ENCODE measurements at places on chromosomes 3 and 15.

DNA sequence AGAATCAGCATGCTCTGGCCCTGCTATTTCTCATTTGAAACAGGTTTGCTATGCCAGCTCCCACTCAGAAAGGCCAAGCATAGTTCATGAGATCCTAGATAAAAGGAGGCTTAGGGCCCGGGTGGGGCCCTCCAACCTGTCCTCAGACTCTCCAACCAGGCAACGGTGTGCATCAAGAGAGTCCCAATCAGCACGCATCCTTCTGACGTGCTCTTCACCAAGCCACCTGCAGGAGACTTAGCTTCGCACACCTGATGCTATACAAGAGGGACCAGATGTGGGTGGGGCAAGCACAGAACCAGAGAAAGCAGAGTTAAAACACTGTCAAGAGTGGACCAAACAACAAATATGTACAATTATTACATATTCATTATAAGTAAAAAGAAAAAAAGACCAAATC, 17.3 kb downstream of the STIMATE start:
- DNase-seq = no peak

DNA sequence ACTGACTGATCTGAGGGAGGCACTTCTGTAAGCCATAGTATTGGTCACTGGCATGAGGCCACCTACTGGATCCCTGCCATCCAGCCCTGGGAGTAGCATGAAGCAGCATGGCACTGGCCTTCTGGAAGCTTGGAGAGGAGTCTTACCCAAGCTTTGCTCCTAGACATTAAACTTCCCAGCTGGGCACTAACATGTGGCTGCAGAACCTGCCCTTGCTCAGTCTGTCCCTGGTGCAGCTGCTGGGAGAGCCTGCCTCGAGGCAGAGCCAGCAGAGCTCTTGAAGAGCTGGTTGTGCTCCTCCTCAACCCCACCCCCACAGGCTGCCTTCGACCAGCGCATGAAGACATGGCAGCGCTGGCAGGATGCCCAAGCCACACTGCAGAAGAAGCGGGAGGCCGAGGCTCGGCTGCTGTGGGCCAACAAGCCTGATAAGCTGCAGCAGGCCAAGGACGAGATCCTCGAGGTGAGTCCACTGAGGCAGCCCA, 17.1 kb upstream of the SNX22 start:
- no peak for DNase-seq

DNA sequence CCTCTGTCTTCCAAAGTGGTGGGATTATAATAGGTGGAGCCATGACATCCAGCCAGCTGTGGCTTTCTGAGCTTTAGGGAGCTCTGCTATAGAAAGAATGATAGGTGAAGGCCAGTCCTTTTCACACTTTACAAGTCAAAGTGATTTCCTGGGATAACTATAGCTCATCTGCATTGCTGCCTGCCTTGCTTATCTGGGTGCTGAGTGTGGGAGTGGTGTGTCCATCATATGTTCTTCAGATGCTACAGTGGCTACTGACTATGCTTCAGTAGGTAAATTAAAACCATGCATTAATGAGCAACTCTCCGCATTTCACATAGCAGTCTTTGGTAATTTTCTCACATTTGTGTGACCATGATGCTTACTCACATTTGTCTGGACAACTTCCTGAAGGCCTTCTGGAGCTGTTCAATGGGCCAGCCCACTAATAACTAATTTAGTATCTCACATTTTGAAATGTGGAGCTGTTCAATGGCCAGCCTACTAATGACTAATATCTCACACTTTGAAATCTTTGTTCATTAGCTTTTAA, 23.4 kb downstream of the RHOA start:
- no peak for DNase-seq

GRCh38 chr3:127033786-127034185, 50.9 kb downstream of the PLXNA1 start:
- DNase-seq = no peak

DNA sequence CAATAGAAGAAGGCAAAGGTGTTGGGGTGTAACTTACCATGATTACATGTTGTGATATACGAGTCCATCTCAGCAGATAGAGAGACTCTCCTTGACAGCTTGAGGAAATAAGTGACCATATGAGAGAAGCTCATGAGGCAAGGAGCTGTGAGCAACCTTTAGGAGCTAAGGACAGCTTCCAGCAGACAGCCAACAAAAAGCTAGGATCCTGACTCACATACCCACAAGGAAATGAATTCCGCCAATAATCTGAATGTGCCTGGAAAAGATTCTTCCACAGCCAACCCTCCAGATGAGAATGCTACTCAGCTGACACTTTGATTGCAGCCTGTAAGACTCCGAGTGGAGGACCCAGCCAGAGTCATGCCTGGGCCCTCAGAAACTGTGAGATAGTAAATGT, 339.6 kb upstream of the TPRG1 start:
- no peak for DNase-seq

- DNase-seq = no peak
Measured at GRCh38 chr3:71380096-71380495, 203.4 kb downstream of the FOXP1 start.

- DNase-seq = no peak
Measured at GRCh38 chr3:54126551-54126950, 4.2 kb downstream of the CACNA2D3 start.

- no peak for DNase-seq
Measured at GRCh38 chr15:61132211-61132610, 96.9 kb downstream of the RORA start.

- peak; percentile 79 for DNase-seq
Measured at GRCh38 chr3:8741581-8742261, 8.1 kb downstream of the CAV3 start.

GRCh38 chr15:88624156-88624970, 3.2 kb downstream of the AEN start:
- DNase-seq = no peak

- no peak for DNase-seq
Measured at GRCh38 chr3:129611446-129611800, 4.9 kb upstream of the PLXND1 start.

GRCh38 chr3:113439606-113440005, 1.7 kb downstream of the CFAP44 start:
- no peak for DNase-seq

DNA sequence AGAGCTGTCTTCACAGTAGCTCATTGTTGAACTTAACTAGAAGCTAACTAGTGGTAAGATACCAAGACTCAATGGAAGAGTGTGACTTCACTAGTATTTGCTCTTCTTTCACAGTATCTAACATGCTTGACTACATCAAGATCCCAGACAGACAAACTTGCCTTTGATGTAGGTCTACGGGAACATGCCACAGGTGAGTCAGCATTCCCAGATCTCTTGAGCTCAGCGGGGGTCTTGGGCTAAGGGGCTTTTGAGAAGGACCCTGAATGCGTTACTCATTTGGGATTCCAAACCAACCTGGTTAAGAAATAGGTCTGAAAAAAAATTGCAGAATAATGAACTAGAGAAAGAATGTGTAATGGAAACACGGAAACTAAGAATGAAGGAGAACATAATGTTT, 222.4 kb downstream of the RYR3 start:
- no peak for DNase-seq

DNA sequence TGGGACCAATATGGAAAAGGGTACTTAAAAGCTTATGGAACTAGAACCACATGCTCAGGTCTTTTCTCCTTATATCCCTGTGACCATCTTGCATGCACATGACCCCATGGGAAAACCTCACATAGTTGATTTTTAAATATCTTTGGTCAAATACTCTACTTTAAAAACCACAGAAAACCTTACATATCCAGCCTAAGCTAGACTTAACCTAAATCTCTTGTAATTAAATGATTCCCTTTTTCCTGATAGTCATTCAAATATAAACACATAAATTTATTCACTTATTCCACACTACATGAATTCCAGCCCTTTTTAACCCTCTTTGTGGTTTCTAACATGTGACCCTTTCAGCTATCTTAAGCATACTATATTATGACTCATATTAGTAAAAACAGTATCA, 46.8 kb downstream of the DNAJC13 start:
- DNase-seq = no peak

DNA sequence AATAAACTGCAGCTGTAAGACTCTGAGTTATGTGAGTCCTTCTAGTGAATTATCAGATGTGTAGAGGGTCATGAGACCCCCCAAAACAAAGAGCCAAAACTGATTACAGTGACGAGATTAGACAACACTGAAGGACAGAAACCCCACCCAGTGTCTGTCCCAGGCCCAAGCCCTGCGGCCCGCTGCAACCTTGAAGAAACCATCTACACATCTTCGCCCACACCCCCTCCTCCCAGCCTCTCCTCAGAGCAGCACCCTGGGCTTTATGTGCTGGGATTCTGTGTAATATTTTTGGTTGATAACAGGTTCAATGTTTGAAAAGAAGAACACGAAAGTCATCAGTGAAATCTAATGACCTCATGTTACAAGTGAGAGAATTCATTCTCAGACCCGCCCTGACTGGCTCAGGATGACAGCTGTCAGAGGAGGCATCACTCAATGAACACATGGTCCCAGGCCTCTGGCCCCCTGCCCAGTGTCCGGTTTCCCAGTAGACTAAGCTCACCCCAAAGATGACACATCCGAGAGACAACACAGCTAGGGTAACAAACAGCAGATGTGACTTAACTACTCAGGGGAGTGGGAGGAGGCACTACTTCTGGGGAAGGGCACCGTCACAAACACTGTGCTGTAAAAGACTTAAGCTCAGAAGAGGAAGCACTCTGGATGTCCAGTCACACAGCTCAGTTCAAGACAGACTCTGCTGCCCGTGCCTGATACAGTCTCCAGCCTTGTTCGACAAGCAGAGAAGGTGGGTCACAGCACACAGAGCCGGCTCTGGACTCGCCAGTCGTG, 48.9 kb downstream of the NIPA2 start:
- DNase-seq = no peak

DNA sequence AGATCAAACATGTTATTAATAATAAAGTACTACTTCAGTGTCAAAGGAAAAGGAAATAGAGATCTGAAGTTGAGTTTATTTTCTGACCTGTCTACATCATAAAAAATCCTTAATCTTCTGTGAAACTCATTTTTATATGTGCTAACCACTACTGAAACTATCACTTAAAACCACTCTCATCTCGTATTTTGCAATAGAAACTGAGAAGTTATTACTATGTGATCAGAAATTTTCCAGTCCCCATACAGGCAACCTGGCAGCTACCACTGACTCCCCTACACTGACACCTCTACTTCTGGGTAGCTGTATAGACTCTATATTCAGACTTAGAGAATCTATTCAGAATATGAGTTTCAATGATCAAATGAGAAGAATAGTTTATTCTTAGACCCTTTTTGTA, 8.3 kb downstream of the HDGFL3 start:
- DNase-seq = no peak

- no peak for DNase-seq
Measured at GRCh38 chr3:28916713-28917499, 364.0 kb upstream of the RBMS3 start.

GRCh38 chr15:25635191-25635590, 196.4 kb upstream of the UBE3A start:
- DNase-seq = no peak

- DNase-seq = no peak
Measured at GRCh38 chr3:47202542-47202941, 38.6 kb upstream of the SETD2 start.

DNA sequence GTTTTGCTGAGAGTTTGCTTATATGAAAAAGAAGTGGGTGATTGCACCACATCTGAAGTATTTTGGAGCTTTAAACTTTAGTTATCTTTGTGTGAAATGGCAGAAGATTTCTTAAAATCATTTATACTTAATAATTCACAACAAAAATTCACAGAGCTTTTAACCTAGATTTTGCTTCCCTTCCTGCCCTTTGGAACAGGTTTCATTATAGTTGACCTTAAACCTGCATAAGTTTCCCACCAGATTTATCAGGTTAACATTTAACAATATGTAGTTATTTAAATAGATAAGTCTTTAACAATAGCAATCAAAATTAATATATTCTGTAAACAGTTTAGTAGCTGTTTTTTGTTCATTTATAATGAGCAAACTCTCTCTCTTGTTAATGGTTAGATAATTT, 30.3 kb downstream of the CADM2 start:
- no peak for DNase-seq

GRCh38 chr15:59349680-59350420, 22.8 kb downstream of the MYO1E start:
- DNase-seq = peak; percentile 51

DNA sequence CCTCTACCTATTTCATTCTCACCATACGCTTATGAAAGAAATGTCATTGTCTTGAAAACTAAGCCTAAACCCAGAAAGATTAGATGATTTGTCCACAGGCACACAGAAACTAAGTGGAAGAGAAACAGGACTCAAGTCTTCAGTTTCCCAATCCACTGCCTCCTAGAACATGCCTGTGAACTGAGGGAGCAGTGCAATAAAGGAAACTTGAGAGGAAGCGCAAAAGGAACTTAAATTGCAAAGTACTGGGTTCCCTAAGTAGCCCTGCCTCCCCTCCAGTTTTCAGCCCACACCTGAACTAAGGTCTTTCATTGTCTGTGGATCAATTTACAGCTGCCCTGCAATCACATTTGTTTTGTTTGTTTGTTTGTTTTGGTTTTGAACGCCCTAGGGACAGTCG, 56.7 kb upstream of the TSEN2 start:
- DNase-seq = no peak

DNA sequence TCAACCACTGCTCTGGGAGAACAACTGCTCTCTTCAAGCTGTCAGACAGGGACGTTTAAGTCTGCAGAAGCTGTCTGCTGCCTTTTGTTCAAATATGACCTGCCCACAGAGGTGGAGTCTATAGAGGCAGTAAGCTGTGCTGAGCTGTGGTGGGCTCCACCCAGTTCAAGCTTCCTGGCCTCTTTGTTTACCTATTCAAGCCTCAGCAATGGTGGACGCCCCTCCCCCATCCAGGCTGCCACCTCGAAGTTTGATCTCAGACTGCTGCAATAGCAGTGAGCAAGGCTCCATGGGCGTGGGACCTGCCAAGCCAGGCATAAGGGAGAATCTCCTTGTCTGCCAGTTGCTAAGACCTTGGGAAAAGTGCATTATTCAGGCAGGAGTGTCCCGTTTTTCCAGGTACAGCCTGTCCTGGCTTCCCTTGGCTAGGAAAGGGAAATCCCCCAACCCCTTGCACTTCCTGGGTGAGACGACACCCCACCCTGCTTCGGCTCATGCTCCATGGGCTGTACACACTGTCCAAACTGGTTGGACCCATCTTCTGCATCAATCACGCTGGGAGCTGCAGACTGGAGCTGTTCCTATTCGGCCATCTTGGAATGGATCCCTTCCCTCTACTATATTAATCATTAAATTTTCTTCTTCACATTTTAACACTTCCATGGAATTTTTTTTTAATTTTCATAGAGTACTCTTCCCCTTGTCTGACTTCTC, 167.0 kb upstream of the UBE2E2 start:
- DNase-seq = no peak

- DNase-seq = no peak
Measured at GRCh38 chr3:87336761-87337160, 60.4 kb upstream of the POU1F1 start.

- DNase-seq = no peak
Measured at GRCh38 chr15:100073982-100074381, 267.8 kb downstream of the ADAMTS17 start.

GRCh38 chr15:90864507-90864906, 3.9 kb upstream of the FURIN start:
- DNase-seq = no peak

All from 8988T (cell line).